NCI-H1092 treated with DMSO at 0.1 percent for 48 hours (cell line): ENCODE measurements at places on chromosomes 3 and 15.

- no peak for DNase-seq
Observed at GRCh38 chr15:51888593-51889195, 59.2 kb downstream of the TMOD3 start.

DNA sequence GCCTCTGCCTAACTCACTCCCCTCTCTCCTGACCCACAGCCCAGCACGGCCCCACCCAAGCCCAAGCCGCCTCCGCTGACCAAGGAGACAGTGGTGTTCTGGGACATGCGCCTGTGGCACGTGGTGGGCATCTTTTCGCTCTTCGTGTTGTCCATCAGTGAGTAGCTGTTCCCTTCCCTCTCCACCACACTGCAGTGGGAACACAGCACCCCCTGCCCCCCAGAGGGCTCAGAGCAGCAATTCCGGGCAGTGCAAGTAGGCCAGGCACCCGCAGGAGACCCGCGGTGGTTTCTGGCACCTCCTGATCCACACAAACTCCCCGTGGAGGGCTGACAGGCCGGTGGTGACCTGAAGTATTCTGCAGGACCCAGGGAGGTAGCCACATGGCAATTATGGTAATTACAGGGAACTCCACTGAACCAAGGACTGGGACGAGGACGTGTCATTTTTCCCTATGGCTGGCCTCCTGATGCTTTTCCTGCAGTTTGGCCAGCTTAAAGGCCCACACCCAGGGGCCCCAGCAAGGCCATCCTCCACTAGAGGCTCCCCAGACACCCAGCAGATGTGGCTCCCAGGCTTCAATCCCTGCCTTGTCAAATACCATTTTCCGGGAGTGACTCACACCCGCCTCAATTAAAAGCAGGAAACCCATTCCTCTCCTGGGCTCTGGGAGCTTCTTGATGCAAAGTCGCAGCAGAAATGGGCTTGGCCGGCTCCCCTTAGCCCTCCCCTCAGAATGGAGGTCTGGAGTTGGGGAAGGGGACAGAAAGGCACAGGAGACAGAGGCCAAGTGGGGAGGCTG is 4.8 kb downstream of the TMIE start:
- no peak for DNase-seq

GRCh38 chr3:24483873-24484272 is 10.8 kb downstream of the THRB start:
- no peak for DNase-seq

- no peak for DNase-seq
Observed at GRCh38 chr3:78762121-78762520, 1005.7 kb downstream of the ROBO1 start.

DNA sequence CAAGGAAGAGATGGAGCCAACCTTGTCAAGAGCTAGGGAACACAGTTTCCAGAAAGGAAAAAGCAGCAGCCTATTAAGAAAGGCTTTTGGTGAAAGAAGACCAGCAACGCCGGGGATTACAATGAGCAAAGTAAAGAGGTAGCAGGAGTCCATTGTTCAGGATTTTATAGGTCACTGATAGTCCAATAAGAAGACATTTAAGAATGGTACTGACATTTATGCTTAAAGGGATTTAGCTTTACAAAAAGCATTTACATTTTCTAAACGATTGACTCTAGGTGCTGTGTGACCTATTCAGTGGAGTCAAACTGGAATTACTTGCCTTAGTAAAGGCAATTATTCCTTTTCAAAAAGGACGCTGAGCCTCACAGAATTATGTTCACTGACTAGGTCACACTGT is 40.8 kb downstream of the CSNK1G1 start:
- no peak for DNase-seq

- no peak for DNase-seq
Observed at GRCh38 chr15:100869151-100869999, 10.3 kb upstream of the ALDH1A3 start.

GRCh38 chr3:190031887-190032752 is 88.6 kb downstream of the P3H2 start:
- DNase-seq, result no peak

- no peak for DNase-seq
Observed at GRCh38 chr3:136858381-136858780, 3.6 kb upstream of the NCK1 start.

GRCh38 chr3:24828011-24828410 is 333.4 kb upstream of the THRB start:
- no peak for DNase-seq

- no peak for DNase-seq
Observed at GRCh38 chr3:149188494-149188893, 33.1 kb downstream of the CP start.
